GM04503 (cell line): ENCODE measurements at places on chromosomes 7 and 10.

GRCh38 chr10:71338728-71339495 is 19.9 kb downstream of the SLC29A3 start:
- no peak for DNase-seq

- DNase-seq: no peak
Observed at GRCh38 chr7:133601617-133602016, 348.7 kb downstream of the EXOC4 start.

DNA sequence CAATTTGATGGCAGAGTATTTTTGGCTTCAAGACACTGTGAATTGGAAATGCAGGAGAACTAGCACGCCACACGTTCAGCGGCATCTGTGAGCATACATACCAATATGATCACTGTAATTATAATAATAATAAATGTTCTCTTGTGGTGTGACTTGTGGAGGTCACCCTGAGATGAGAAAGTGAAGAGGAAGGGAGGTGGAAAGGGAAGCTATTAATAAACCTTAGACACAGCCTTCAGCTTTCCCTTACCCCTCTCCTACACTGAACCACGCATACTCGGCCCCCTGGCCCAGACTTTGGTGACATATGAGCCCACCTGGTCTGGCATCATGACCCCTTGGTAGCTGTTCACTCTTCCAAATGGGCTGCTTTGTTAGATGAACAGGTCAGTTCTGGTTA is 139.1 kb downstream of the SORCS3 start:
- no peak for DNase-seq

- no peak for DNase-seq
Observed at GRCh38 chr10:60422809-60423208, 33.1 kb upstream of the ANK3 start.

DNA sequence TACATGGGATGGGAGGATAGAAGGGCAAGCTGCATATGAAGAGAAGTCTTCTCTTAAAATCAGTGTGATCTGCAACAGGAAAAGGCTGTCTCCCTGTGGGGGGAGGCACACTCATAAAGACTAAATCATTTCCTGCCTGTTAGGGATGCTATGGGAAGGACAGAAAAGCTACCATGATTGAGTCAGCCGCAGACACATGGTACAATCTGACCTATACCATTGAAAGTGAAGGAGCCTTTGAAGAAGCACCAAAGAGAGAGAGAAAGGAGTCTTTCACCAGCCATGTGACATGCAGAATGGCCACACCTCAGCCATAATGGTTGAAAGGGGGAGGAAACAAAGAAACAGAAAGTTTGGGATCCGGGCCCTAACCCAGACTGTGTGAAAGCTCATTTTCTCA is 29.1 kb downstream of the NUDCD3 start:
- peak; percentile 24 for DNase-seq
